NCI-H460 (cell line): ENCODE measurements at places on chromosomes 12 and 14. TPM values are rescaled to one million over a fixed set of nuclear protein-coding genes. Genes with fewer than 3 reads are reported as not detected.

GRCh38 chr14:105853907-105854599 lies 327.7 kb downstream of the TMEM121 start:
- no peak for DNase-seq

The SIRT4 gene
- total RNA-seq = 0.97 and 1.7 TPM in 2 replicates

The AQP6 gene
- 0.17 and 0.32 TPM in 2 replicates for total RNA-seq

DNA sequence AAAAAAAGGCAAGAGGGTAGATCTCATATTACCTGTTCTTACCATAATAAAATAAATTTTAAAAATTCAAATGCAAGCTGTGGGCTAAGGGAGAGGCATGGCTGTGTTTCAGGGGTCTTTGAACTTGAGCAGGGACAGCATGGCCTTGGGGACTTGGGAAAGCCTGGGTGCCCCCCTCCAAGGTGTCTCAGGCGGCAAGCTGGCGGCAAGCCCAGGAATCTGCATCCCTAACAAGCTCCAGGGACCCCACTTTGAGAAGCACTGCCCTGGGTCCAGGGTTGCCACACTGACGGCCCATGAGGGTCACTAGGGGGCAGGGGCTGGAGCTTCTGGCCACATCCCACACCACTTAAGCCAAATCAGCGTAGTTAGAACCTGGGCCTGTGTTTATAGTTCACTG lies 193.8 kb downstream of the SLC15A4 start:
- DNase-seq = no peak

- no peak for DNase-seq
Observed at GRCh38 chr12:4197922-4198763, 75.4 kb upstream of the CCND2 start.

The NRL gene
- 1.4 and 1.6 TPM in 2 replicates for total RNA-seq
